Umbilical cord (tissue), 2 donors: ENCODE measurements at places on chromosomes 5 and 9. TPM values are rescaled to one million over a fixed set of nuclear protein-coding genes. Genes with fewer than 3 reads are reported as not detected.

DNA sequence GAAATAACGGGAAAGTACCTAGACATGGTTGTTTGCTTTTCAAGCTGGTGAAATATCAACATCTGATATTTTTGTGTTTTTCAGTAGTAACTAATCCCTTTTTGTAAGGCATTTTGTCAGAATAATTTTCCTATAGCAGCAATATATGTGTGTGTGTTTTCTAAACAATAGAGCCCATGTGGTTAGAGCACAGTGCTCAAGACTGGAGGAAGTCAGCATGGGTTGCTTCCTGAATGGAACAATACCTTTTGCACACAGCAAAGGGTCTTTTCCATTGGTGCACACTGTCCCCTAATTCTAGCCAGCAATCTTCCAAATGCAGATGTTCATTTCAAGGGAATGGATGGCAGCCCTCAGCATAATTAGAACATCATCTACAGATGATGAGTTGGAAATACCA is 270.1 kb downstream of the AOPEP start:
- DNase-seq, result no peak

GRCh38 chr9:116555119-116555518 is 132.0 kb upstream of the TRIM32 start:
- peak; percentile 73 for DNase-seq

GRCh38 chr5:31939151-31939550 is 235.0 kb downstream of the GOLPH3 start:
- no peak for DNase-seq

- no peak for DNase-seq
These were observed 1.4 kb downstream of the SPINK1 start for GRCh38 chr5:147830035-147830434.

DNA sequence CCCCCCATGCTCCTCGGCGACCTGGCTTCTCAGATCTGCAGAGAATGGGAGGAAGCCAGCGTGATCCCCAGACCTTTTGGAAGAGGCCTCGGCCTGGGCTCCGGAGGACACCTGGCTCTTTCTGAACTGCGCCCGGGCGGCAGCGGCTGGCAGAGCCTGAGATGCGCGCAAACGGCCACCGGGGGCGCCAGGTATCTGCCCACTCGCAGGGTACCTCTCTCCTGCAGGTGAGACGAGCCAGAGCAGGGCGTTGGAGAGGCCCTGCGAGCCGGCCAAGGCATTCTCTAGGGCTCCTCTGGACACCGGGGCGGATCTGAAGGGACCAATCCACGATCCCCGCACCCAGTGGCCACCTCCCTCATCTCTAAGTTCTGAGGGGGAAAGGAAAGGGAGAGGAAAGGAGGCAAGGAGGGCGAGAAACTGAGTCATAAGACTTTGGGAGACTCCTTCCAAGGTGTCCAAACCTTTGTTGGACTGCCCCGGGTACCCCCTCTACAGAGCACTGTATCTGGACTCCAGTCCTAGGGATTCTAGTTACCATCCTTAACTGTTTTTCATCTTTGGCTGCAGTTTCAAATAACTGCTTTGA is 55.0 kb upstream of the SLC46A2 start:
- no peak for DNase-seq

- no peak for DNase-seq
These were observed 73.3 kb downstream of the SNX18 start for GRCh38 chr5:54590824-54591223.

- DNase-seq, result no peak
These were observed 11.7 kb downstream of the EXD3 start for GRCh38 chr9:137411260-137411644.

DNA sequence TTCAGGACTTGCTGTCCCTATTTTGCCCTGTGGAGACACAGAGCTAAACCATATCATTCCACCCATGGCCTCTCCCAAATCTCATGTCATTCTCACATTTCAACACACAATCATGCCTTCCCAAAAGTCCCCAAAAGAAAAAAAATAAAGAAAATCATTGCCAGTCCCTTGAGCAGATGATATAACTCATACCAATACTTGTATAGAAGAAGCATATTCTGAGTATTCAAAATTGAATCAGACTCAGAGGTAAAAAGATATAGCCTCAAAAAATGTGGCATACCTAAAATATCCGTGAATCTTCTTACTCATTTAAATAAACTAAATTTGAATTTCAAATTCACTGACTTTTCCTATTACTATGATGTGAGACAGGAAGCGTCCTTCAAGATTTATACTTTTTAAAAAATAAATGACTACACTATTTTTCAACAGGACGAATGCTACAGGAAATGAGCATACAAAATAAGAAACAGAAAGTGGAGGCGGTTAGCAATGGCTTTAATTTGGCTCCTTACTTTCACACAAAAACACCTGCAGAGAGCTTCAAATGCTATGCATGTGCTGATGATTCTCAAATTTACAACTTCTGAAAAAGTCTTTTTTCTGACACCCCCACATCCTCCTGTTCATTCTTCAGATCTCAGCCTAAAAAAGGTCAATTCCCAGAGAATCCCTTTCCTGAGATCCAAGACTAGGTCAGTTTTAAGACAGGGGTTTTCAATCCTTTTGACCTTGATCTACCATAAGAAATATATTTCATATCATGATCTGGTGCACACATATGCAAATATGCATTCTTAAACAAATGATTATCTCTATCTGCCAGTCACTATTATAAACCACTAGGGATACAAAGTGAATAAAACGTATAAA is 39.6 kb upstream of the DMXL1 start:
- DNase-seq, result no peak

GRCh38 chr9:135504262-135505243 is 4.1 kb downstream of the MRPS2 start:
- peak; percentile 20 for DNase-seq

GRCh38 chr5:5209089-5209488 is 69.0 kb downstream of the ADAMTS16 start:
- peak; percentile 56 for DNase-seq

DNA sequence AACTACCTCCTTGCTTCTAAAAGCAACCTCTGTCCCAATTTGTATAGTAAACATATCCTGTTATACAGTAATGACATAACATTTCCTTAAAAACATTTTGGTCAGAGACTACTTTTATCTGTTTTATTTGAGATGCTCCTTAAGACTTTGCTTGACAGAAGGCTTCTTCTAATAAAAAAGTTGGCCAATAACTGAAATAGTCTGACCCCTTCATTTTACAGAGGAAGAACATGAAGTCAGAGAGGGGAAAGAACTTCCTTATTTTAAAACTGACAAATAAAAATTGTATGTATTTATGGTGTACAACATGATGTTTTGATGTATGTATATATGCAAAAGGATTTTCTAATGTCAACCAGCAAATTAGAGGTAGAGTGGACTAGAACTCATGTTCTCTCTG is 35.8 kb upstream of the SPARC start:
- DNase-seq, result no peak

DNA sequence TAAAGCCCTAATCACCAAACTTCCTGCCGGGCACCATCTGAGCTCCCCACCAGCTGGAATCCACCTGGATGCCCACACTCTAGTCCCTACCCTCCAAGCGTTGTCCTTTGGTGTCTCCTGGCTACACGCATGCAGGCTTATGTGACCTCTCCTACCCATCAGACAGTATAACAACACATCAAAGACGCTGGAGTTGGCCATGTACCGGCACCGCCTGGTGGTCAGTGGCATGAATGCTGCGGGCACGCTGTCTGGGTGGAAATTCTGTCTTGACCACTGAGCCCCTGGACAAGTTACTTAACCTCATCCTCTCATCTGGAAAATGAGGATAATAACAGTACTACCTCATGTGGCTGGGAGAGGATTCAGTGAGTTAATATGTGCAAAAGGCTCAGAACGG is 23.4 kb upstream of the CORO2A start:
- DNase-seq, result no peak

GRCh38 chr5:96412868-96413449 is 20.1 kb downstream of the PCSK1 start:
- no peak for DNase-seq

DNA sequence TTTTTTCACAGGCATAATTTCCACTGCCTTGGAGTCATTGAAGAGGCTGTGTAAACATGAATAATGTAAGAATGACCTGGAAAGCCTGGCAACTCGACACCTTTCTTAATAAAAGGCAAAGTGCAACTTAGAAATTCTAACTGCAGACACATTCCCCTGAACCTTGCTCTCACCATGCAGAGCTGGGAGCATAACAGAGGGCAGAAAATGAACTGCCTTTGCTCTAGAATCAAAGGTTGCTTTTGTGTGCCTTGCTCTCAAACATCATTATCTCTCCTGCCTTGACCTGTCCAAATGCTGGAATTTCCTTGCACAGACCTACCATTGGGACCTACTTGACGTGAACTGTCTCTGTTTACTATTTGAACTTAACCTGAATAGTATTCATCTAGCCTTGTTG is 462.0 kb upstream of the ZNF462 start:
- DNase-seq, result no peak

DNA sequence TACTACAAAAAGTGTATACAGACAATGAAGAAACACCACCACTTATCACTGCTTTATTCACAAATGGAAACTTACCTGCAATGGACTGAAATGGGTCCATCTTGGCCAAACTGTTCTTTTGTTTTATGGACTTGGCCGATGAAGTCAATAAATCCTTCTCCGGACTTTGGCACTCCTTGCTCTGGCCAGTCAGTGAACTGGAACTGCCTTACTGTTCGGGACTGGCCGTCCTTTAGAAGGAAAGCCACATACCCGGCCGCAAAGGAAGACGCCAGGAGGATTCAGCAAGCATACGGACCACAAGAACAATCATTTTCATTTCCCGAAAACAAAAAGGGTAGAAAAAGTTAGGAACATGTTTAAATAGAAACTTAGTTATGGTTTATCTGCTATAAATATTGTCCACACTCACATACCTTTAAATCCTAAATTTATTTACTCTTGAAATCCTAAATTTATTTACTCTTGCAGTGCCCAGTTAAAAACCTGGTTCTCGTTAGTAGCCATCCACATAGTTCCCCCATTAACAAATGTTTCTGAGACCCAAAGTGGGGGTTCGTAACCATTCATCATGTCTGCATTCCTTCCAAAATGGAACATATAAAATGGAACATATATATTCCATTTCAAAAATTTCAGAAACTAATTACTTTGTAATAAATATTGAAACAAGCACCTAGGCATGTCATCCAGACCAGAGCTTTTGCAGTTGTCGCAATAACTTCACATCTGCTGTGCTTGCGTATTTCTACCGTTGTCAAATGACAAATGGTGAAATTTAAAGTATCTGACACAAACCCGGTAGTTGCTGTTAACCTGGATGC is 532.1 kb upstream of the DMAC1 start:
- no peak for DNase-seq

GRCh38 chr5:135723491-135723890 is 111.0 kb upstream of the SLC25A48 start:
- no peak for DNase-seq

DNA sequence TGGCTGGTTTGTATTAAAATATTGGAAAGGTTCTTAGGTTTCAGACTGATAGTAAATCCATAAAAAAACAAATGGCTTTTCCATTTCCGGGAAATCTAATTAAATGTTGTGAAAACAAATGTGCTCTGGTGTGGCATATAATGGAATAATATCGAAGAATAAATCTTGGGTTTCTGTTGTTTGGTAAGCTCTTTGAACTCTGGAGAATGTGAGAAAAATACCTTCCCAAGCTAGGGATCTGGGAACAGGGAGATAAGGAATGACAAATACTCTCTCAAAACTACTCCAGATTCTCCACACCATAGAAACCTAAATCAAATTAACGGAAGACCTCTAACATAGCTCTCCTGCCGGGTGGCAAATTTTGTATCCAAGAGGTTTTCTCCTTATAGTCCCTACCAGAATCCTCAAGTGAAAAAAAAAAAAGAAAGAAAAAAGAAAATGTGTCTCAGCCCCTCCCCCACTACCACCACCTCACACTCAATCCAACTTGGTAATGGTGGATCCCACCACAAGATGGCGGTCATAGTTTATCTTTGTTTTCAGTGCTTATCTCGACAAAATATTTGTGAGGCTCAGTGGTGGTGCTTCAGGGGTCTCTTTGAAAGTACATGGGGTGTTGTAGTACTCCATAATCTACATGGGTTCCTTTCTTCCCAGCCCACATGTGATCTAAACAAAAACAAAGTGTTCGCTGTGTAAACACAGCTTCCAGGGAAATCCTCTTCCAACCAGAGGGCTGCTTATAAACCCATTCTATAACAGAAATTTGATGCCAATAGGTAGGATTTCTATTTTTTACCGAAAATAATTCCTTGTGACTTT is 54.5 kb upstream of the FST start:
- peak; percentile 78 for DNase-seq

GRCh38 chr9:259405-260404 is 45.0 kb downstream of the DOCK8 start:
- DNase-seq, result no peak

DNA sequence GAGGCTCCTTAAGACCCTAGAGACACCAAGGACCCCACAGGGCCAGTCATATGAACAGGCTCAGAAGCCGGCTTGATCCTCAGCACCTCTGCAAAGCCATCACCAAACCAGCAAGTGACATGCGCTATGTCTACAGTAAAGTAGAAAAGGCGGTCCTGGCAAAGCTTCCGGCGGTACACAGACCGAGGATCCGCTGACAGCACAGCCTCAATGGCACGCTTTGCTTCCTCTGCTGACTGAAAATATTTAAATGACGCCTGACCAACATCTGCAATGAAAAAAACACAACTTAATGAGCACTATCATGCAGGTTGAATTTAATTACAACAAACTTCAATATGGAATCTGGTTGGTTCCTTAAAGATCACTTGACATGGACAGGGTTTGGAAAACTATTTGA is 17.6 kb downstream of the TRMO start:
- no peak for DNase-seq

GRCh38 chr5:38780316-38780715 is 65.5 kb upstream of the OSMR start:
- peak; percentile 42 for DNase-seq

DNA sequence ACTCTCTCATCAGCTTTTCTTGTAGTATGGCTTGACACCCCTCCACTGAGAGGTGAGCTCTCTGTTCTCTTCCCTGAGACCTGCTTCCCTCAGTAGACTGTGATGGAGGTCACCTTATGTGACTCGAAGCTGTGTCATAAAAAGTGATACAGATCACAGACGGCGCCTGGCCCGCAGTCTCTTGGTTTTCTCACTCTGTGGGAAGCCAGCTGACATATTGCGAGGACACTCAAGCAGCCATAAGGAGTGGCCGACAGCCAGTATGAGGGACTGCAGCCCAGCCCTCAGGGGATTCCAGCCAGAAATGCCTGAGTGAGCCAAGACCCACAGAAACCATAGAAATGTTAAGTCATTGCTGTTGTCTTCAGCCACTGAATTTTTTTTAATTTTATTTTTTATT is 38.0 kb downstream of the GADD45G start:
- DNase-seq, result no peak

The ARL10 gene
- 8.9 TPM for total RNA-seq

The PAEP gene
- total RNA-seq, result not detected

The PCDHB6 gene
- total RNA-seq, result 1.9 TPM

The TXNDC8 gene
- total RNA-seq, result 5.1 TPM

The ESM1 gene
- total RNA-seq, result 13.7 TPM

The PCDHGA4 gene
- 6.0 TPM for total RNA-seq
